NCI-H226 (cell line): ENCODE measurements at places on chromosomes 3 and 15.

- DNase-seq = no peak
These were observed 19.5 kb downstream of the RAD54L2 start for GRCh38 chr3:51557993-51558392.

- peak; percentile 93 for DNase-seq
These were observed 1.2 kb upstream of the GSK3B start for GRCh38 chr3:120095226-120095978.

DNA sequence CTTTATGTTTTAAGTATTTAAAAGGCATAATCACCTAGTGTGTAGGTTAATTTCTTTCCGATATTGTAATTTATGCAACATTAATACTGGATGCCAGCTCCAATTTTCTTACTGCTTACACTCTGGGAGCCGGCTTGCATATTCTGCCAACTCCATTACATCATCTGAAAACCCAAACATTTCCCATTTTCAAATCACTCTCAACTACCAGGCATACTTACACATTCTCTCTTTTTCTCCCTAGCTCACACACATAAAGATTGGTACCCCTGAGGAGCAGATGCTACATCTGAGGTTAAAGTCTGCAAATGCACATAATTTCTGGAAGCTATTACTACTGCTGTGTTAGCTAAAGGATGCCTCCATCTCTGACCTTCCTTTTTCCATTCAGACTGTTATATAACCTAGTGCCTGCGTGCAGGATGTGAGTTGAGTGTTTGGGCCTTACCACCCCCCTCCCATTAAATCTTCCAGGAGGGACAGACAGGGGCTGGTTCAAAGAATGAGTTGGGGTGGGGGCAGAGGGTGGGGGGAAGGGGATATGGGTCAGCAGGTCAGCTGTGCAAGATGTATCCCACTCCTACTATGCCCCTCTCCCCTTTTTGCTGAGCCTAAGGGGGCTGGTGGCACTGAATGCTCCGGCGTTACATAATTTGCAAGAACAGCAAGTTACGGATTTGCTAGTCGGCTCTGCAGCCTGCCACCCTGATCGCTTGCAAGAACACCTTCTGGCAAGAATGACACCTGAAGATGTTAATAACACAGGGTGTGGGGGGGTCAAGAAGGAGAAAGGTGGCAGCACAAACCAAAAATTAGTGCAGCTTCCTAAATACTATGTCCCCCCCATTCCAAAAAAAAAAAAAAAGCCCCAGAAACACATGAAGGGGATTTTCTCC lies 2.5 kb downstream of the RORA start:
- no peak for DNase-seq

DNA sequence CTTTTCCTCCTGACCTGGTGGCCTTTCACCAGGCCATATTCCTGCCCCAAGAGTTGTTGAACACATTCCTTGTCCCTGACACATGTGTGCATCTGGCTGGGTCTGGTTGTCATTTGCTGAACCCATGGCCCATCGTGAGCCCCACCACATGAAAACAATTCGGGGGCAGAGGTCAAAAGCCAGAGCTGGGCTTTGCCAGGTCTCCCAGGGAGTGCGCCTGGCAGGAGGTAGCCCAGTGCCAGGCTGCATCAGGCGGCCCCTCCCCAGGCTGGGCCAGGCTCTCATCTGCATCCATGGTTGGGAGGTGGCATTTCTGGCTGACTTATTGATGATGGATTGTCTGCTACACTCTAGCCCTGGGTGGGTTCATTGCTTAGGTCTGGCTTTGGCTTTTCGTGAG lies 30.9 kb downstream of the SPSB4 start:
- DNase-seq = no peak

DNA sequence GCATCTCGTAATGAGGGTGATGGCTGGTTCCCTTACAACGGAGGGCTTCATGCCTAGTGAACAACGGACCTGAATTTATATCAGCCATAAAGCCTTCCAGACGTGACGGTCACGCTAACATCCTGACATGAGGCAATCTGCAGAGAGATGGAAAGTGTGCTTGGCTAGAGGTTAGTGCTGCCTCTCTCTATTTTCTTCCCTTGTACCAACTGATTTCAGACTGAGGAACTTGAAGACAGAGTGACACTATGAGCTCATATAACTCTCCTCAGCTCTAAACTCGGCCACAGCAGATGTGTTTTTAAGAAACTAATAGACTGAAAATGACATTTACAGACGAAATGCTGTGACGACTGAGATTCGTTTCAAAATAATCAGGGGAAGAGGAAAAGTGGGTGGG lies 122.4 kb downstream of the XXYLT1 start:
- DNase-seq = no peak

- no peak for DNase-seq
These were observed 10.6 kb downstream of the TP63 start for GRCh38 chr3:189641776-189642175.

GRCh38 chr3:48112813-48113212 lies 75.4 kb downstream of the CDC25A start:
- DNase-seq = no peak

DNA sequence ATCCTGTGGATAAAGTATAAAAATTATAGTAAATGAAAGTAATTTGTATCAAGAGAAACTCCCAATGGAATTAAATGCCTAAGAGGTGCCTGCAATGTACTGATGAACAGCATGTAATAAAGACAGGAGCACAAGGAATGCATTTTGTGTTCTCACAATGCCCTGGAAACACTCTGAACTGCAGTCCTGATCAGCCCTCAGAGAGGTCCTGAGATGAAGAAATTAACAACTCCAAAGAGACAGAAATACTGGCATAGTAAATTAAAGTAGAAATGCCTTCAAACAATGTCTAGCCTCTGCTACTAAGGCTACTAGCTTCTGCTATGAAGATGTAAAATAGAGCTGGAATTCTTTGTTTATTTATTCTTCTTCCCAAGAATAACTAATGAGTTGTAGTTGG lies 59.9 kb downstream of the CFAP20DC start:
- no peak for DNase-seq

- no peak for DNase-seq
These were observed 37.6 kb upstream of the SFMBT1 start for GRCh38 chr3:53083521-53083920.

DNA sequence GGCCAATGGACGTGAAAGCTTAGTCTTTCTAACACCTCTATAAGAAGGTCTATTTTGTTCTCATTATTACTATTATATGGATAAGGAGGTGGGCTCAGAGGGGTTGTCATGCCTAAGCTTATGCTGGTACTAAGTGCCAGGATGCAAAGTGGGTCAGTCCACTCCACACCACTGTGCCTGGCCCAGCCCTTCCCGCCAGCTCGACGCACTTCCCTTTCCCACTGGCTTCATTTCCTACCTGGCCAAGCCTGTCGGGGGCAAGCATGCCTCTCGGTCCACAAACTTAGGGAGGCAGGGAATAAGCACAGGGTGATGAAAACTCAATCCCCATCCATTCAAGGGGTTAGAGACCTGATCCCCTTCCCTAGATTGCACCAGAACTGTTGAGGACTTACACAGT lies 5.9 kb upstream of the SYNM start:
- no peak for DNase-seq

GRCh38 chr3:133939463-133939835 lies 43.8 kb upstream of the RAB6B start:
- no peak for DNase-seq

GRCh38 chr15:25054329-25054728 lies 99.5 kb downstream of the SNRPN start:
- DNase-seq = no peak

DNA sequence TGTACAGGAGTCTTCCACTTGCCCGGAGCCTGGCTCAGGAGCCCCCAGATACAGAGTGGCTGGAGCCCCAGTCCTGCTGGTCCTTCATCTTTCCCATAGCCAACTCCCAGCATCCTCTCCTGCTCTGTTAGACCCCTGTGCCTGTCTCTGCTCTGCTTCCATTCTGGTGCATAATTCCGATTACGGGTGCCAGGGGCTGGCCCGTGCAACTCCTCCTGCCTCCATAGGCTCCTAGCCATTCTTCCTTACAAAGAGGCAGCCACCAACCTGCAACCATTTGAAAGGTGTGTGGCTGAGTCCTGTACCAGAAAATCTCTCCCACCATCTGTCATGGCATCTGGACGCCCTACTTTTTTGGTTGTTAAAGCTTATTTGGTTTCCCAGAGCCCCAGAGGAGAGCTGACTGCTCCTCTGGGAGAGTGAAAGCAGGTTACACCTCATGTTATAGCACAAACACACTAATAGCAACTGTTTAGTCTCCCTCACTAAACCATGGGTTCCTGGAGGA lies 5.2 kb upstream of the RAD18 start:
- DNase-seq = no peak

- no peak for DNase-seq
These were observed 364.6 kb upstream of the TBL1XR1 start for GRCh38 chr3:177561769-177562392.

GRCh38 chr3:135532021-135532420 lies 433.5 kb upstream of the PPP2R3A start:
- DNase-seq = no peak

GRCh38 chr3:142444343-142444742 lies 3.5 kb downstream of the XRN1 start:
- DNase-seq = no peak

- DNase-seq = no peak
These were observed 282.9 kb downstream of the NTRK3 start for GRCh38 chr15:87973501-87974215.

DNA sequence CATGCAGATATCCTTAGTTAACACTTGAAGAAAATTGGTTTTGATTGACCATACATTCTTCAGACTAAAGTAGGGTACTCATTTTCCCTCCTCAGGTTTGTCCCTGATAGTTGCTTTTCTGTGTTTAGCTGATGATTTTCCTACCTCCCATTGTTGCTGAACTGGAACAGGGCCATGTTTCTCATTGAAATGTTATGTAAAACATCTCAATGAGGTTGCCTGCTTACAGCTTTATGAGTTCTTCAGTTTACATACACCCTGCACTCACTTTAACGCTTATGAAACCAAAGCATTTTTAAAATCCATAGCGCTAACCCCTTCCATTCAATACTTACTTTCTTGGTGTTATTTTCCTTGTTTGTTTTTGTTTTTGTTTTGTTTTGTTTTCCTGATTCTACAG lies 61.9 kb downstream of the HMG20A start:
- peak; percentile 85 for DNase-seq

- no peak for DNase-seq
These were observed 372.9 kb upstream of the LMCD1 start for GRCh38 chr3:8128686-8129085.
